ENCODE measurements at places on chromosomes 4 and X. TPM values are rescaled to one million over a fixed set of nuclear protein-coding genes. Genes with fewer than 3 reads are reported as not detected.

The DNAAF6 gene
- not detected for total RNA-seq

The PABPC5 gene
- total RNA-seq = not detected

The NHSL2 gene
- not detected for total RNA-seq

The TMPRSS11D gene
- not detected for total RNA-seq

The PFKFB1 gene
- 0.27 TPM for total RNA-seq

The ARHGAP24 gene
- total RNA-seq = 2.6 TPM

The YY2 gene
- 3.4 TPM for total RNA-seq

- DNase-seq = peak; percentile 0
These were observed 356.6 kb upstream of the MAGEB2 start for GRCh38 chrX:29858714-29859113.

DNA sequence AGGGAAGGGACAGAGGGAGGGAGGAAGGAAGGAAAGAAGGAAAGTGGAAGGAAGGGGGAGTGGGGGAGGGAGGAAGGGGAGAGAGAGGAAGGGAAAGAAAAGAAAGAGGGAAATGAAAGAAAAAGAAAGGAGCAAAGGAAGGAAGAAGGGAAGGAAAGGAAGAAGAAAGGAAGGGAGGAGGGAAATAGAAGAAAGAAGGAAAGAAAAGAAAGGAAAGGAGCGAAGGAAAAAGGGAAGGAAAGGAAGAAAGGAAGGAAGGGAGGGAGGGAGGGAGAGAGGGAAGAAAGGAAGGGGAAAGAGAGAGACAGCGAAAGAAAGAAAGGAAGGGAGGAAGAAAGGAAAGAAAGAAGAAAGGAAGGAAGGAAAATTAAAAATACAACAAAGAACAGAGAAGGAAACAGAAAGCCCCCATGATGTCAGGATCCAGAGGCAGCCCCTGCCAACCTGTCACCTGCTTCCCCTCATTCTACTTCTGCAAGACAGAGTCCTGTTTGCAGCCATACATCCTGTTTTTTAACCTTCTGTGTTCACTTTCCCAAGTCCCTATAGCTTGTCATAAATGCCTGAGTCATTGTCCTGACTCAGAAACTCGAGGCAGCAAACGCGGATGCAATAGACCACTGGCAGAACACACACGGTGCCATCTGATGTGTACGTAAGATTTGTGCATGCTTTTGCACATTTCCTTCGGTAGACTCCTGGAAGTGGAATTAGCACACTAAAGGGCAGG is 77.0 kb upstream of the C4orf50 start:
- DNase-seq = peak; percentile 39

DNA sequence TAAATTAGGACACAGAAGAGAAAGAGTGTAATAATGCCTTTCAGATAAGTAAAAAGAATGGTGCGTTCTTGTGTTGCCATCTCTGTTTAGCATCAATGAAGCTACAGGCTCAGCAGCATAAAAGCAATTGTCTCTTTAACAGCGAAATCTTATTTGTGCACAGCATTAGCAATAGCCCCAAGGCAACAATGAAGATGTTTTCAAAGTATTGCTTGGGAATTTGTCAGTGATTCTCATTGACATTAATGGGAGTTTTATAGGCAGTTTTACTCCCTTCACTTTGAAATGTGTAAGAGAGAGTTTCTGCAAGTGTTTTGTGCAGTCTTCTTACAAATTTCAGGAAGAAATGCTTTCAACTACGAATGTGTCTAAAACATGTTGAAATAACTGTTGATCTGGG is 633.0 kb downstream of the TLL1 start:
- no peak for DNase-seq

DNA sequence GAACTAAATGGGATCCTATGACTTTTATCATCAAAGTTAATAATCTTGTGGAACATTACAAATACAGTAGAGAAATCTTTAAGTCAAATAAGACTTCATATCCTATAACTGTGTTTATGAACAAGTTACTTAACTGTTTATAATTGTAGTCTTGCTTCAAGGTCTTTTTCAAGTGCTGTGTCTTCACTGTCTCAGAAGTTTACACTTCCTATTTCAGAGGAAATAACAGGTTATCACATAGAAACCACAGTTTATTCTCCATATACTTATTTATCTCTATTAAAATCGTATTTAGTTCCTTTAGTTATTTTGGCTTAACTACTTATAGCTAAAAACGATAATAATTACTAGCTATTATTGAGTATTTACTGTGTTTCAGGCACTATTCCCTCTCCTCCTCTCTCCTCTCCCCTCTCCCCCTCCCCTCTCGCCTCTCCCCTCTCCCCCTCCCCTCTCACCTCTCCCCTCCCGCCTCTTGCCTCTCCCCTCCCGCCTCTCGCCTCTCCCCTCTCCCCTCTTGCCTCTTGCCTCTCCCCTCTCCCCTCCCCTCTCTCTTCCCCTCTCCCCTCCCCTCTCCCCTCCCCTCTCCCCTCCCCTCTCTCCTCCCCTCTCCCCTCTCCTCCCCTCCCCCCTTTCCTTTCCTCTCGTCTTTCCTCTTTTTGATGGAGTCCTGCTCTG is 63.7 kb downstream of the RBPJ start:
- DNase-seq = peak; percentile 7

DNA sequence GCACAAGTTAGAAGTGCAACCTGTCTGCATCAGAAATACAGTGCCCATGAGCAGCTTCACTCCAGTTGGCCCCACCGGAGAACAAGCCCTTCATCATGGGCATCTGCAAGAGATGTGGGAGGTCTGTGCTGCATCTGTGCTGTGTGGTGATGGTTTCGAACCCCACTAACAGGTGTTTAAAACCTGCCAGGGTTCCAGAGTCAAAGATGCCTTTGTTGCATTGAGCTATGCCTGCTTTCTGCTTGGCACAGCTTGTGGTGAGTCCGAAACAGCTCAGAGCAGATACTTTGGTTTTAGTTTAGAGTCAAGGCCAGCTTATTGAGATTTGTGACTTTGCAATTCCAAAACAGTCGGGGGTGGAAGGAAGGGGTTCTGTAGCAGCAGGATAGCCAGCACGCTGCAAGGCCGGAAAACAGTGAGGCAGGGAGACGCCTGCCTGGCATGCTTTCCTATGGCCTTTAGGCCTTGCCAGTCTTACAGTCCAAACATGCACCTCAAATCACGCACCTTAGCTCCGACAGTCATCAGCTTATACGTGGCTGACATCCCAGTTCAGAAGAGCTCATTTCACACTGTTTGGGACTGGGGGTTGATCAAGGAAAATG is 21.8 kb downstream of the MAGEA9 start:
- DNase-seq = no peak

- no peak for DNase-seq
These were observed 6.6 kb upstream of the HPGDS start for GRCh38 chr4:94349193-94349592.

GRCh38 chr4:74539044-74539790 is 94.3 kb downstream of the AREG start:
- DNase-seq = peak; percentile 40

GRCh38 chr4:77248805-77249204 is 91.8 kb downstream of the CCNG2 start:
- DNase-seq = no peak

- no peak for DNase-seq
These were observed 126.1 kb downstream of the ASB9 start for GRCh38 chrX:15143825-15144121.

DNA sequence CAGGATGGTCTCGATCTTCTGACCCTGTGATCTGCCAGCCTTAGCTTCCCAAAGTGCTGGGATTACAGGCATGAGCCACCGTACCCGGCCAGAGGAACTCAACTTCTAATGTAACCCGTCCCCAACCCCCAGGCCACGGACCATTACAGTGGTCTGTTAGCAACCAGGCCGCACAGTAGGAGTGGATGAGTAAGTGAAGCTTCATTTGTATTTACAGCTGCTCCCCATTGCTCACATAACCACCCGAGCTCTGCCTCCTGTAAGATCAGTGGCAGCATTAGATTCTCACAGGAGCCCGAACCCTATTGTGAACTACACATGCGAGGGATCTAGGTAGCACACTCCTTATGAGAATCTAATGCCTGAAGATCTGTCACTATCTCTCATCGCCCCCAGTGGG is 119.6 kb downstream of the SHROOM3 start:
- no peak for DNase-seq

DNA sequence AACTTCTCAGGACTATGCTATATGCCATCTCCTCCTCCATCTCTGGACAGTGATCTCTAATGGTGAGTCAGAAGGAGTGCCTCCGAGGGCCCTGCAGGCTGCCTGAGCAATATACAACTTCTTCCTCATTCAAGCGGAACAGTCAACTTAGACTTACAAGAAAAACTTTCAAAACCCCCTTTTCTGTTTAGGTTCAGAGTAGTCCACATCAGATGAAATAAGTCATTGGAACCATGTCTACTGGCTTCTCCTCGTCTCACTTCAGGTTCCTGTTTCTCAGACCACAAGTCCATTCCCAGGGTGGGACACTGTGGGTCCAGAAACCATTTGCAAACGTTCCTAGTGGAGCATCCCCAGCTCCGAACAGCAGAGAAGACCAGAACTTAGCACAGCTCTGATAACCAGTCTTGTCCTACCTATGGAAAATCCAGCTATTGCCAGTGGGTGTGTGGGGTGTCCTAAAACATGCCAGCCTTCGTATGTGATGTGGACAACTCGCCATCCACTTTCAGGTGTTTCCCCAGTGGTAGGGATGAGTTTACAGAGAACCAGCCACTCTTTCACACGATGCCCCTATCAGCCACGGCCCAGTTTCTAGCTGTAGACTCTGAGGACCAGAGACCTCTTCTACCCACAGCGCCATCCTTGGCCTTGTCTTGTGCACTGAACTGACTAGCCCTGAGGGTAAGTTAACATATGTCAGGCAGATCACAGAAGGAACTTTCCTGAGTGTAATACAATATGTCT is 32.7 kb upstream of the NKRF start:
- DNase-seq = no peak

- no peak for DNase-seq
These were observed 325.5 kb downstream of the GRID2 start for GRCh38 chr4:92629302-92629701.

DNA sequence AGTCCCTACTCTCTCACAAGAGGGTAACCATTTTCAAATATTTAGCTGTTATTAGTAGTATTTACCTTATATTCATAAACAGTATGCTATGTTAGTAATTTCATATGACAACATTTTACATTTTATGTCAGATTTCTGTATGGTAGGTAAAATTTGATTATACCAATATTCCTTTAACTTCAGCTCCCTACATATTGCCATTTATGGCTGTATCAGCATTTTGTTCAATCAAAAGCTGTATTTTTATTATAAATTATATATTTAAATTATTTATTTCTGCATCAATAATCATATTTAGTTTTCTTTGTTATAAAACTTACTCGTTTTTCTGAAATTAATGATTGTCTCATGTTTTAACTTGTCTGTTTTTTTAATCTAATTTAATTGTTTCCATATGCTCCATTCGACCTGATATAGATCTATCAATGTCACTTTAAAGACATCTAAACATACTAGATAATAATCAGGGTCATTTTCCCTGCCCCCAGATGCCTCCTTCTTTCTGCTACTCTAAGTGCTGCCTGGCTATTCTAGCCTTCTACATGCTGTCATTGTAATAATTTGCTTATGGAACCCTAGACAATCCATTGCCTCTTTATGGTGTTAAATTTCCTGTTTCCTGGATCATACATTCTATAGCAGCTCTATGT is 1976.7 kb upstream of the ADGRL3 start:
- no peak for DNase-seq

Measured in MCF 10A (cell line).